Ovary (tissue), 10 donors: ENCODE measurements at places on chromosomes 5 and 9. TPM values are rescaled to one million over a fixed set of nuclear protein-coding genes. Genes with fewer than 3 reads are reported as not detected.

DNA sequence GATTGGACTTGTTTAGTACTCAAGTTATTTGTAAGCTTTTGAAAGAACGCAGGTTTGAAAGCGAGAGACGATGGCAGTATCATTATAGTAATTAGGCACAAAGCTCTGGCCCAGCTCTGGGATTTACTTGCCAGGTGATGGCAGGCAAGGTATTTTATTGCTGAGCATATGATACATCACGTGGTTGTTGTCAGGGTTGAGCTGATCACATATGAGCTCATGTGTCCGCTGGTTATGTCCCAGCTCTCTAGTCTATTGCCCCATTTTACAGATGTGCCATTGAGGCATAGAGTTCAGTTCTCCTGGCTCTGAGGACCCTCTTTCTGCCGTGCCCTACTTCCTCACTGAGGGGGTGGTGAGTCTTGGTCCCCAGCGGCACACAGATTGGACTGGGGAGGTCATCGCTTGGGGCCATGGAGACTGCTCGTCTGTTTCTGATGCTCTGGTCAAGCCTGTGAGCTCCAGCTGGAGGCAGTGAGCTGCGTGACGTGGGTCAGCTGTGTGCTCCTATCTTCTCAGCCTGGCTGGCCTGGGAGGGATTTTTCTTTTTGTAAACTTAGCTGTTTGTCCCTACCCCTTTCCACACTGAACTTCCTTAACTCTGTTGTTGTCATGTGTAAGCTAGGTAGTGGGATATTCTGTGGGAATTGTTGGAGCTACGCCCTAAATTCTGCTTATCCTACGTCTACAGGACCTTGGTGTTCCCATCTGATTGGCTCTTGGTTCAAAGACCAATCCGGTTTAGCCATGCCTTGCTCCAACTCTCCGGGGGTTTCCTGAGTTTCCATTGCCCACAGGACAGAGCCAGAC, 2.2 kb downstream of the NXNL2 start:
- peak; percentile 47 for DNase-seq

RANBP3L gene
- polyA plus RNA-seq: 1.5 TPM

UBE2QL1 gene
- polyA plus RNA-seq: 2.1 TPM

GRCh38 chr9:4182831-4183230, 117.0 kb downstream of the GLIS3 start:
- DNase-seq: no peak

SRP19 gene
- polyA plus RNA-seq: 65.9 TPM

DNA sequence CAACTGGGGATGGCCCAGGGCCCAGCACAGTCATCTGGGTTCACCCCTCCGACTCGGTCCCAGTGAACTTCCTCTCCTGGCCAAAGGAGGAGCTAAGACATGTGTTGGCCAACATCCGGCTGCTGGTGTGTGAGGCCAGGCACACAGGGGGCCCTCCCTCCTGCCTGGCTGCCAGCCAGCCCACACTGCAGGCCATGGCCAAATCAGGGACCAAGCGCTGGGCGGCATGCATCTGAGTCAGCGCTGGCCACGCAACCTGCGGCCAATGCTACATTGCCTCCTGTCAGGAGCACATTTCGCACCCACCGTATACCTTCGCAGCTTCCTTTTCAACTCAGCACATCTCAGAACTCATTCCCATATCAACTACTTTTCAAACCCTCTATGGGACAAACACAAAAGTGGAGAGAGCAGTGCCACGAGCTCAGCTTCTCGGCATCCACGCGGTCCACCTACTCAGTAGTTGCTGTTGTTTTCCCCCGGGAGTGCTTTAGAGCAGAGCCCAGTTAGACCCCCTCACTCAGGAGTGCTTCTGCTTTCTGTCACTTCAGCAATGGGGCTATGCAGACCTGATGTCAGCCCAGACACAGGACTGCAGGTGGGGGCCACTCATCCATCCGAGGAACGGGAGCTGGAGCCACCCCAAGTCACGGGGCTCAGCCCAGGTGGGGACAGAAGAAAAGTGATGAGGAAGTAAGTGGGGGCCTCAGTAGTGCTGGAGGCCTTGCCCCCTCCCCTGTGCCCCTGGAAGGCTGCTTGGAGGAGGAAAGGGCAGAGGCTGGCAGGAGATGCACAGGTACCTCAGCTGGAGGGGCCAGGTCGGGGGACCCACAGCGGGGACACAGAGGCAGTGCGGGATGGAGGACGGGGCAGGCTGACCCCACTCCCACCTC, 13.9 kb downstream of the NINJ1 start:
- peak; percentile 95 for DNase-seq

TAS2R1 gene
- not detected for polyA plus RNA-seq

DNA sequence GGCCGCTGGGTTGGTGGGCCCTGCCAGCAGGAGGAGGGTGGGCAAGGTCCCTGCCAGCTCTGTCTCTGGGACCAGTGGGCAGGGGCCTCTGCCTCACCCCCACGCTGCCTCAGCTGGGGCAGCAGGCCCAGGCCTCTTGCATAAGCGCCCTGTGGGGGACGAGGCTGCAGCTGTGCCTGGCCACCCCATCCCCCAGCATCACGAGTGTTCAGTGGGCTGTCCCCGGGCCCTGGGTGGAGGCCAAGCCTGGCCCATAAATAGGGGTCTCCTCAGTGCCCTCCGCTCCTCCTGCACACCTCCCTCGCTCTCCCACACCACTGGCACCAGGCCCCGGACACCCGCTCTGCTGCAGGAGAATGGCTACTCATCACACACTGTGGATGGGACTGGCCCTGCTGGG, at the start of gene PTGDS:
Gene PTGDS, plus strand, starts transcription at position 282 of the 400 bp plus-strand sequence. Its CDS starts 75 bp downstream, at position 357.
- DNase-seq: no peak

PSD2 gene
- 0.12 TPM for polyA plus RNA-seq
